ENCODE measurements at places on chromosomes 5 and 9.

DNA sequence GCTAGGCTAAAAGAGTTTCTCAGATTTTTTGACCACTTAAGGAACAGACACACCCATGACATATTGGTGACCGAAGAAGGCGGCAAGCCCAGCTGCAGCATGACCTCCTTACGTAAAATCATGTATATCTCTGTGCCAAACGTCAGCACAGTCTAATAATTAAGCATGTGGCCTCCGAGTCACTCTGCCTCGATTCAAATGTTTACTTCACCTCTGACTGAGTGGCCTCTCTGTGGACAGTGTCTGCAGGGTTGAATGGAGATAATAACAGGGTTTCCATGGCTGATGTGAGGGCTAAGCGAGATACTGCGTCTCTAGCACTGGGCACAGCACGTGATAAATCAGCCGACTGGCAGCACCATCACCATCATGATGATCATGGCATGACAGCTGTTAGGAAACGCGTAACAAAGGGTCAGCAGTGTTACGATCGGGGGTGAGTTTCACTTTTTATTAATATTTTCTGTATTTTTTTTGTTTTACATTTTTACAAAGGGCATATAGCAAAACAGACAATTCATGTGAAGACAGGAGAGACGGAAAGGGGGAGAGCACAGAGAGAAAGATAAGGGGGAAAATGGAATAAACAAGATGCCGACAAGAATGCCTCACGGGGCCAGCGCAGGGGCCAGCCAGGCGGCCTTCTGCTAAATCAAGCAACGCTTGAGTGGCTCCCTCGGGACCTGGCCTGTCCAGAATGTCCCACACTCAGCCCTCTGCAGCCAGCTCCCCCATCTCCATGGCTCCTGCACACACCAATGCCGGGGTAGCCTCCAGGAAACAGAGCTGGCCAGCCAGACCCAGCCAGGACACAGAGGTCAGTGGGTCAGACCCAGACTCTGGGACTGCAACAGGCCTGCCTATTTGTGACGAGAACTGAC, 60.3 kb downstream of the ADAMTS2 start:
- DNase-seq, result no peak

GRCh38 chr5:73183481-73183891, 10.5 kb downstream of the TMEM174 start:
- no peak for DNase-seq

- DNase-seq, result no peak
Measured at GRCh38 chr5:148860599-148860998, 34.2 kb downstream of the ADRB2 start.

GRCh38 chr9:35001285-35001677, 11.7 kb downstream of the DNAJB5 start:
- DNase-seq, result no peak

DNA sequence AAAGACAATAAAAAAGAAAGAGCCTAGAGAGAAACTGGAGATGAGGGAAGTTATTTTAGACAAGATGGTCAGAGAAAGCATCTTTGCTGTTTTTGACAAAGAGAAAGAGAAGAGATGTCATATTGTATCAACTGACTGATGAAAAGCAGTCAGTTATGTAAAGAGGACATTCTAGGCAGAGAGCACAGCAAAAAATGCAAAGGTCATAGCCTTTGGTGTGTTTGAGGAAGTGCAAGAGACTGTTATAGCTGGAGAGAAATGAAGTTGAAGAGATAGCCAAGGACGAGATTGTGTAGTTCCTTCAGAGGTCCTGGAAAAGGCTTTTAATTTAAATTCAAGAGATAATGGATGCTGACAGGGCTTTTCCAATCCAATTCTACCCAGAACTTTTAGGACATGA, 342.4 kb downstream of the RASEF start:
- no peak for DNase-seq

GRCh38 chr5:78597974-78598371, 50.6 kb downstream of the LHFPL2 start:
- no peak for DNase-seq

All from esophagus squamous epithelium (tissue), 5 donors.